ENCODE measurements at places on chromosomes 6 and 20.
A peak's percentile ranks its signal among the peaks of the same experiment; 100 is the strongest.

- DNase-seq = no peak
These were observed 13.8 kb upstream of the SIRT5 start for GRCh38 chr6:13560651-13561044.

DNA sequence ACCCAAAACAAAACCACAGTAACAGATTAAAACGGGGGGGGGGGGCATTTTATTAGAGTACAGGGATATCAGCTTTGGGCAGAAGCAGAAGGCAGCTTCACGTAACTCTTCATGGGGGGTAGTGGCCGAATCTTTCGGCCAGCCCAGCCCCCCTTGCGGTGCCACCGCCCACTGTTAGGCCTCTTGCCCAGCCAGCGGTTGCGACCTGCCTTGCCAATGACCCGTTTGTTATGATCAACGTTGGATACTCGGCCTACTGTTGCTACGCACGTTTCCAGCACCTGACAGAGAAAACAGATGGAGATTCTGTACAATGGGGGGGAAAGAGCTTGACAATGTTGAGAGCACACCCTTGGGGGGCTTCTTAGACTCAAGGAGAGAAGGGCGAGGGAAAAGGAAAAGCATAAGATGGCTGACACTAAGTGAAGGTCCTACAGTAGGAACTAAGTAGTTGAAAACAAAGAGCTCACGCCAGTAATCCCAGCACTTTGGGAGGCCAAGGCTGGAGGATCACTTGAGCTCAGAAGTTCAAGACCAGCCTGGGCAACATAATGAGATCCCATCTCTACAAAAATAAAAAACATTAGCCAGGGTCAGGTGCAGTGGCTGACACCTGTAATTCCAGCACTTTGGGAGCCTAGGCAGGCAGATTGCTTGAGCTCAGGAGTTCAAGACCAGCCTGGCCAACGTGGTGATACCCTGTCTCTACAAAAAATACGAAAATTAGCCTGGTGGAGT lies 724 bp upstream of the CUL7 start:
- no peak for DNase-seq

DNA sequence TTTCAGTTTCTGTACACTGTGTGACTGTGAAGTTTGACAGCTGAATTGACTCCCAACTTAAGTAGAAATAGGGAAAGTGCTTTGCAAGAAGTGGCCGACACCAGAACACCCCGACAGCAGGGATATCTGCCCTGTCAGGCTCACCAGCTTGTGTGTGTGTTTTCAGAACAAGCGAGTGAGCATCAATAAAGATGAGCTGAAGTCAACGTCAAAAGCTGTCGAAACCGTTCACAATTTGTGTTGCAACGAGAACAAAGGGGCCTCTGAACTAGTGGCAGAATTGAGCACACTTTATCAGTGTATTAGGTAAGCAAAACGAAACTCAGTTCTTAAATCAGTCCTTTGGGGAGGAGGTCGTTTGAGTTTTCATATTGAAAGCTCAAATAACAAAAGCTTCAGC lies 10.7 kb downstream of the NELFCD start:
- no peak for DNase-seq

- no peak for DNase-seq
These were observed 82.2 kb upstream of the SLC2A12 start for GRCh38 chr6:134134654-134135053.

DNA sequence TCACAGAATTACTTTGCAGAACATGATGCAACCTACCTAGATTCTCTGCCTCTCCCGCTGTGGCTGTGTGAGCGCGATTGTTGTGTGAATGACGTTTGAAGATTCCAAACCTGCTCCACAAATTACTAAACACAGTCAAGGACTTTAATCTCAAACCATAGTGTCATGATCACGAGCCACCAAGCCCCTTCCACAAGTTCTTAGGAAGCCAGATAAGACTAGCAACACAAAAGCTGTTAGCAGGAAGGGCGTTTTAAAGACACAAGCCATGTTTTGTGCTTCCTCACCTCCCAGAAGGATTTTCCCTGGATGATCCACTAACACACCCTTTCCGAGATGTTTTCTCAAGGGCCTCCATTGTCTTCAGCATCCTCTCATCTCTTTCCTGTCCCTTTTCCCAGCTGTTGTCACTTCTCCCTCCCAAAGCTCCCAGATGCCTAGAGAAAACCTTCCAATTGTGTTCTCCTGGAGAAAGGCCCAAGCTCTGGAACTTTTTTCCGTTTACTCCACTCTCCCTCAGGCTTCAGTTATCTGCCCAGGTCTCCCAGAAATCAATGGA lies 12.8 kb downstream of the OPN5 start:
- no peak for DNase-seq

DNA sequence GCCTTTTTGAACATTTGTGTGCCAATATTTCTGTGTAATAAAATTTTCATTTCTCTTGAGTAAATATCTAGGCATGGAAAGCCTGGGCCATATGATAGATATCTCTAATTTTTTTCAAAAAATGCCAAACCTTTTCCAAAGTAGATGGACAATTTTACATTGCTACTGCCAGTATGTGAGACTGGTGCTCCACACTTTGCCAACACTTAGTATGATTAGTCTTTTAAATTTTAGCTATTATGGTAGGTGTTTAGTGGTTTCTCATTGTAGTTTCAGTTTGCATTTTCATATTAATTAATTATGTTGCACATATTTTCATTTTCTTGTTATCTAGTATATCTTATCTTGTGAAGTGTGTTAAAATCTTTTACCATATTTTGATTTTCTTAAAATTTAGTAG lies 52.0 kb downstream of the TBXT start:
- DNase-seq = no peak

- no peak for DNase-seq
These were observed 36.0 kb upstream of the GRM4 start for GRCh38 chr6:34181908-34182307.

DNA sequence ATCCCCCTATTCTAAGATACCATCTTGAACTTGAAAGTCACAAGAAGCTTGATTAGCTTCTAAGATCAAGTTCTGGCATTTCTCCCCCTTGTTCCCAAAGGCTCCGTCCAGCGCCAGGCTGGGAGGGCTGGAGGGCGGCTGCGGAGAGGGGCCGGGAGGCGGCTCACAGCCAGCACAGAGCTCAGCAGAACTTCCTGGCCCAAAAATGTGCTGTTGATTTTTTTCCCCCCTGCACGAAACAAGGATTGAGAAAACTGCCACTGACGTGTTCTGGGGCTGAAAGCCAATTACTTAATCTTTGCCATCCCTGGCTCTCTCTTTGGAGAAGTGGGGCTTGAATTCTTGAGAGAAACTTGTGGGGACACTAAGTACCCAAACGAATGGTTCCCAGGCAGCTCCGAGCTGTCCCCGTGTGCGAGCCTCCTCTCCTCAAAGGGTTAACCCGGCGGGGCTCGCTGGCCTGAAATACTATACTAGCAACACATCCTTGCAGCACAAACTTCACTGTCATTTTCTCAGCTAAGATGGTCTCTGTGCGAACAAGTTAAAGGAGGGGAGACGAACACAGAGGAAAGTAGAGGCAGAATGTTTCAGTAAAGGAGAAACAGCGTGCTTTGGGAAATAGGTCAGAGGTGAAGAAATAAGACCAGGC lies 452 bp downstream of the TRAF3IP2 start:
- DNase-seq = peak; percentile 31

DNA sequence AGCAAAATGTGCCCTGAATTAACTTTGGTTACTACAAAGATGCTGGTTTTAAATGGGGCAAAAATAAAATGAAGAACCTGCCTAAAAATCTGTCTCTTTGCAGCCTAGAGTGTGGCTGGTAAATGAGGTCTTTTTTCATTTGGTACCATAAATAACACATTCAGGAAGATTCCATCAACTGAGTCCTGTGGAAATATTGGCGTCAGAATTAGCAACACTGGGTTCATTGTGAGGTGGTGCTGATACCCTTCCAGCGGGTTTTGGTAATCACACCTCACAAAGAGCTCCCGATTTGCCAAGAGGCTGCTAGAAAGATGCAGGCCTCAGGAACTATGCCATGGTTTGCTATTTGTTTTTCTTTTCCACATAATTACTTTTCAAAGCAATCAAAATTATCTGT lies 55.3 kb downstream of the FAM50B start:
- DNase-seq = no peak

Measured in RCC 7860 (cell line).